ENCODE measurements at places on chromosomes 13 and 19.

DNA sequence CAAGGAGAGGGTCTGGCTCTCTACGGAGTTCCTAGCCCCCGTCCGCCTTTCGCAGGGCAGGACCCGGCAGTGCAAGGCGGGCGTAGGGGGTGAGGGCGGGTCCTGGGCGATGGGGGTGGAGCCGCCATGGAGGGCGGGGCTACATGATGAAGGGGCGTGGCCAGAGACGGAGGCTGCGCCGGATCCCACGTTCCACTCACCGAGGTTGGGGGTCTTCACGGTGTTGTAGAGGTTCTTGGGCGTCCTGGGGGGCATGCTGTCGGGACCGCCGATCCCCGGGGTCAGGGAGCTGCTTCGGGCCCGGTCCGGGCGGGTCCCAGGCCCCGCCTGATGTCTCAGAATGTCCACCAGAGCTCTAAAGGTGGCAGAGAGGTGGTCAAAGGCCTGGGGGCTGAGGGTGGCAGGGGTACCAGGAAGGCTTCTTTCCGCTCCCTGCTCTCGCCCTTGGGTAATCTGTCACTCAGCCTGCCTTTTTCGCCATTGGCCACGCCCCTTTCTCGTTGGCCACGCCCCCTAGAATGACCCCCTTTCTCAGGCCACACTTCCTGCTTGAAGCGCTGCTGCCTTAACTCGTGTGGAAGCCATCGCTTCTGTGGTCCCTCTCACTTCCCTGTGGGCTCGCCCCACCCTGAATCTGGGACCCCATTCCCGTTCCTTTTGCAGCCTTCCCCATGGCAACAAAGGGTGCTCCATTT lies 2.5 kb downstream of the SHISA7 start:
- peak; percentile 28 for DNase-seq

DNA sequence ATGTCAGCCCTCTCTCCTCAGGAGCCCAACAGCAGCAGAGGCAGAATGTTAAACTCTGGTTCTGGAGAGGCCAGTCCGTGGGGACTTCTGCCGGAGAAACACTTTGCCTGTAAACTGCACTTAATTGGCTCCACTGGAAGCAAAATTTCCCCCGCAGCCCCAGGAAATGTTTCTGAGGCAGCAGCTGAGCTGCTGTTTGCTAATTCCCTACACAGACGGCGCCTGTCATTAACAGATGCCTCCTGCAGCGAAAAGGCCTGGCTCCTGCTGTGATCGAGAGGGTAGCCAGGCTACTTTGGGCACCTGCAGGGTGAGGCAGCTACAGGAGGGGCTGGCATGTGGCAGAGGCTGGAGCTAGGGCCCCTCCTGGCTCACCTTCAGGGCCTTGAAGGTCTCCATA lies 5.2 kb upstream of the TM6SF2 start:
- no peak for DNase-seq

DNA sequence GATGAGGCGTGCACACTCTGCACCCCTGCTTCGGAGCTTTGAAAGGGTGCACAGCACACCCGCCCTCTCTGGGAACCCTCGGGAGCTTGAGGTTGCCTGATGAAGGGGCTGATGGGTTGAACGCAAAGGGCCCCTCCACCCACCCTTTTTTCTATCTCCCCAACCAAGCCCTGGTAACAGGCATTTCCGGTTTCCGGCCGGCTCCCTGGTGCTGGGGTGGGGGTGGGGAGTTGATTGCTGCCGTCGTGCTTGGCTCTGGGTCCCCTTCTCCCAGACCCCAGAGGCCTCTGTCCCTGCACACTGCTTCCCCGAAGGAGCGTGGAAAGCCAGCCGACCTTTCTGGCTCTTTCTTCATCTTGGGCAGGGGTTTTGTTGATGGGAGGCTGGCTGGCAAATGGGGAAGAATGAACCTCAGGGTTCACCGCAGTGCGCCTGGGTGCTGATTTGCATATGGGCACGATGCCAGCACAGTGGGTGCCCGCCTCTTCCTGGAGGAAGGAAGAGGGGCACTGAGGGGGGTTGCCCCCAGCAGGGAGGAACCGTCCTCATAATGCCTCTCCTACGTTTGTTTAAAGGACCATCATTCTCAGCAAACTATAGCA lies 29.1 kb downstream of the VAV1 start:
- peak; percentile 96 for DNase-seq

DNA sequence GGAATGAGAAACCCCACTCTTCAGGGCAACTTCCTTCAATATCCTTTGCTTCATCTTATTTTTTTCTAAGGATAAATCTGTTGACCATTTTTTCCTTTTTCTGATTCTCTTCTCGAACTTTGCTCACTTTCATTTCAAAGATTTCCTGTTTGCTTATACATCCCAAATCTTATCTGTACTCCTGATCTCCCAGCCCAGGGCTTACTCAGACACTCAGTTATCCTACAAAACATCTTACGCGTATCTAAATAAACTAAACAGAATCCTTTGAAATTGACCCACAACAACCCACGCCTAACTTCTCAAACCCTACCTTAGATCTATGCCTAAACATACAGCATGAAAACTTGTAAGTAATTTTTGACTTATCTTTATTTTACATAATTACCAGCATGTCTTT lies 179.2 kb downstream of the ABCC4 start:
- DNase-seq: no peak

GRCh38 chr19:17293605-17294004 lies 9.6 kb downstream of the ABHD8 start:
- no peak for DNase-seq

DNA sequence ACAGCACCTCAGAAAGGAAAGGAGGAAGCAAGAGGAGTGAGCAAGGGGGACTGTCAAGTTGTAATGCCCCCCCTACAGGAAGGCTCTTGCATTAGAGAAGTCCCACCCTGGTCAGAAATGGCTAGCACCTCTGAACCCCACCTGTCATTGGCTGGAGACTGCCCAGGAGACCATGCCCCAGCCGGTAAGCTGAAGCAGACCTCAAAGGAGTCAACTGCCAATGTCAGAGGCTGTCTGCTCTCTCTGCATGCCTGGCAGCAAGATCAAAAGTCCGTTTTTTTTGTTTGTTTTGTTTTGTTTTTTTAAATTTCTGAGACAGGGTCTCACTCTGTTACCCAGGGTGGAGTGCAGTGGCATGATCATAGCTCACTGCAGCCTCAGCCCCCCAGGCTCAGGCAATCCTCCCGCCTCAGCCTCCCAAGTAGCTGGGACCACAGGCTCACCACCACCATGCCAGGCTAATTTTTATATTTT lies 8.1 kb upstream of the BCL3 start:
- no peak for DNase-seq

DNA sequence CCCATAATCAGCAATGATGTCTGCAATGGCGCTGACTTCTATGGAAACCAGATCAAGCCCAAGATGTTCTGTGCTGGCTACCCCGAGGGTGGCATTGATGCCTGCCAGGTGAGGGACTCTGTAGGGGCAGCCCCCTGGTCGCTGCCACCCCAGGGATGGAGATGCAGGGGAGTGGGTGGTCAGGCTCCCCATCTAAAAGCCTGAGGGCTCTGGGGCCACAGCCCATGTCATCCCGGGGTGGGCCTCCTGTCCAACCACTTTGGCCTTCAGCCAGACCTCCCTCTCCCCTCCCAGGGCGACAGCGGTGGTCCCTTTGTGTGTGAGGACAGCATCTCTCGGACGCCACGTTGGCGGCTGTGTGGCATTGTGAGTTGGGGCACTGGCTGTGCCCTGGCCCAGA lies 24.1 kb downstream of the HPN start:
- no peak for DNase-seq

- DNase-seq: peak; percentile 27
Observed at GRCh38 chr13:49113526-49114286, 106.4 kb upstream of the MLNR start.

DNA sequence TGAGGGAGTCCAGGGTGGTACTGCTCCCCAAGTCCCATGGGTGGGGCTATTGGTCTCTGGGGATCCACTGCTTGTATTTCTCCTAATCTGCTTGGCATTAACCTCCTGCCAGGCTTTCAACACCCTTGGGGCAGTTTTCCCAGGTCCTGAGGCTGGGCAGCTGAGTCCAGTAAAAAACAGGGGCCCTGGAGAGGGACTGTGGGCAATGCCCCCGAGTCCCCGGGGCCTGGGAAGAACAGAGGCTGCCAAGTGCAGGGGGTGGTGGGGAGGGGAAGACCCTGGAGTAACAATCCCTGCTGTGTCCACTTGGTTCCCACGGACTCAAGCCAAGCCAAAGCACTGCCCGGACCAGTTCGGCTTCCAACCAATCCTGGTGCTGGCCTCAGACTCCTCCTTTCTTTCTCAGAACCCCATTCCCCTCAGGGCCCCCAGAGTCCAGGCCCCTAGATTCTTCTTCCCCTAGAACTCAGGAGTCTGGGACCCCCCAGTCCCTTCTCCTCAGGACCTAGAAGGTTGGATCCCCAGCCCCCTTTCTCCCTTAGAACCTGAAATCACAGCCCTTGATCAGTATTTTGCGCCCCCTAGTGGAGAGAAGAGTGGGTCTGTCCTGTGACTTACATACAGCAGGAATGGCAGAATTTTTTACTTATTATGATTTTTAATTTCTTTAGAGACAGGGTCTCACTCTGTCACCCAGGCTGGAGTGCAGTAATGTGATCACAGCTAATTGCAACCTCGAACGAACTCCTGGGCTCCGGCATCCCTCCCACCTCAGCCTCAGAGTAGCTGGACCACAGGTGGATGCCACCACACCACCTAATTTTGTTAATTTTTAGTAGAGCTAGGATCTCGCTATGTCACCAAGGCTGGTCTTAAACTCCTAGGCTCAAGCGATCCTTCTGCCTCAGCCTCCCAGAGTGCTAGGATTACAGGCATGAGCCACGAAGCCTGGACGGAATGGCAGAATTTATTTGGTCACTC lies 3.7 kb upstream of the CLPTM1 start:
- DNase-seq: peak; percentile 86

DNA sequence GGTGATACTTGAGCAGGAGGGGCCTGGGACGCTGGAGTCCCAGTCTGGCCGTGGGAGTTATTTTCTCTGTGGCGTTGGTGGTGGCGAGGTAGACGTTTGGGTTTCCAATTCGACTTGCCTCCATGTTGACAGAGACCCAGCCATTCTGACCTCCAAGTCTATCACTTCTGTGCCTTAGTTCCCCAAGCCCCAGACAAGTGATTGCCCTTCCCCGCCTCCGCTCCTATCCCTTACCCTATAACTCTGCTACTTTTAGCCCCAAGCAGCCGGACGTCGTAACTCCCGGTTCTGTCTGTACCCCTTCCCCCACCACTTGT lies 549 bp downstream of the TIMM50 start:
- DNase-seq: no peak

DNA sequence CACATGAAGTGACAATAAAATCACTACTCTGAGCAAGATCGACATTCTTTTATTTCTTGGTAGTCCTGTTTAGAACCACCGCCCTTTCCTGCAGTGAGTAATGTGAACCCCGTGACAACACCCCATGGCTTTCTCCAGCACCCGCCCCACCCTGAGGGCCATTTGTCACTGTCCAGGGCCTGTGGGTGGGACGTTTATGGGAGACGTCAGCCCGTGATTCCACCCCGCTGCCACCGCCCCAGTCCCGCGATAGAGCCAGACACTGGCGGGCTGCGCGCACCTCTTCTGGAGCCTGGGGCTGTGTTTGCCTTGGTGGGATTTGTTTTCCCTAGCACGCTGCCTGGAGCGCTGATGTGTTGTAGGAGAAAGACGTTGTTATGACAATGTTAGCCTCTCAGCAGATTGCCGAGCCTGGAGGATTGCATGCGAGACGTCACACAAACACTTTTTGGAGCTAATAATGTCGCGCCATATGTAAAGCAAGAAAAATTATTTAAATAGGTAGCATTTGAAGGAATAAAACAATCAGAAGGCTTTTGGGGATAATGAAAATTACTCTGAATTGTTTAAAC lies 263.7 kb downstream of the TEX29 start:
- DNase-seq: no peak

DNA sequence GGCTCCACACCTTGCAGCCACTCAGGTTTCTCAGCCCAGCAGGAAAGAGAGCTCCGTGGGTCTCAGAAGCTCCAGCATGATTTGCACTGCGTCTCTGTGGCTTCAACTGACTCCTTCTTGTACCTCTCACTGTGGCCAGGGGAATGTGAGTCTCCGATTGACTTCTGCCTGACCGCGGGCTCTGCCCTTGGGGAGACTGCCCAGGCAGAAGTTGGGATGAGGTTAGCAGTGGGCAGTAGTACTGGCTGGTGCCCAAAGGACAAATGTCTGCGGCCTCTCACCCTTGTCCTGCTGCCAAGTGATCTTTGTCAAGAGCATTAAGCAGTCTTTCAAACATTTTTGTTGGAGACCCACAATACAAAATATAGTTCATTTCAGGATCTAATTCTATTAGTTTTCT lies 34.4 kb upstream of the FXYD3 start:
- DNase-seq: no peak

- DNase-seq: no peak
Observed at GRCh38 chr13:104843401-104843800, 1692.1 kb downstream of the EFNB2 start.

- DNase-seq: no peak
Observed at GRCh38 chr19:28652765-28653164, 560.2 kb downstream of the UQCRFS1 start.

DNA sequence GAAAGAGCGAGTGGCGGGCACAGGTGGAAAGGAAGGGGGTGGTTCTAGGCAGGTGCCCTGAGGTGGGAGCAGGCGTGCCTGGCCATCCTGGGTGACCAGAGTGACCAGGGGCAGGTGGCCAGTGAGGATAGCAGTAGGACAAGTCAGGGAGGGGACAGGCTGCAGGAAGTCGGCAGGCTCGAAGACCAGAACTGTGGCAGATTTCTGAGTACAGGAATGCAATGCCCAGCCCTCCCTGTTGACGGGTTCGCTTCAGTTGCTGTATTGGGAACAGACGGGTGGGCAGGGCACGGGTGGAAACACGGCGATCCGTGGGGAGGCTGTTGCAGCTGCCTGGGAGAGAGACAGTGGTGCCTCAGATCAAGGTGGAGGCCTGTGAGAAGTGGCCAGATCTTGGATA lies 1.9 kb downstream of the ZNF628 start:
- DNase-seq: no peak

DNA sequence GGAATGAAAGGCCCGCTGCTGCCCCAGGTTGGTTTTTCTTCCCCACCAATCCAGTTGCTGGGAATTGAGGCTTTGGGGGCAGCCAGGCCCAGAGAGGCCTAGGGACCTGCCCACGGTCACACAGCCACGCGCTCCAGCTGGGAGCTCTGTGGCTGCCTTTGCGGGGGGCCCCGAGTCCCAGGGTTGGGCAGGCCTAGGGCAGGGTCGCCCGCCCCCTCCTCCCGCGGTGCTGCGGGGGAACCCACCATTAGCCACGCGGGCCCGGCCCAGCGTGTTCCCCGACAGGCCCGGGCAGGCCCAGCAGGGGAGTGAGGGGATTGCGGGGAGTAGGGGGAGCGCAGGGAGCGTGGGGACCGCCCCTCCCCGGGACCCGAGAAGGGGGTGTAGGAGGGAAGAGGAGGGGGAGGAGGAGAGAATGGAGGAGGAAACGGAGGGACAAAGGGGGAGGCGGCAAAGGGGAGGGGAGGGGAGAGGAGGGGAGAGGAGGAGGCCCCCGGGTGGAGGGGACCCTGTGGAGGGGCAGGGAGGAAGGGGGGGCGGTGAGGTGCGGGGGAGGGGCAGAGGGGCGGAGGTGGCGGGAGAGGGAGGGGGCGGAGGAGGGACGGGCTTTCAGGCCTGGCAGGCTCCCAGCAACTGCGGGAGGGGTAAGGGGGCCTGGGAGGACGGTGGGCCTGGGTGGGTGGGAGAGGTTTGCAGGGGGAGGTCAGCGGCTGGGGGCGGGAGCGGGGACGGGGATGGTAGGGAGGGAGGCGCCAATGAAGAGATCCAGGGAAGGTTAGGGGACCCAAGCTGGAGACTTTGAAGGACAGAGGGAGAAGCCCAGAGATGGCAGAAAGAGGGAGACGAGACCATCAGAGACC lies 12.9 kb upstream of the TLE2 start:
- no peak for DNase-seq

GRCh38 chr13:95437561-95437960 lies 115.0 kb upstream of the CLDN10 start:
- DNase-seq: no peak
